Forelimb muscle (tissue), 1 donor: ENCODE measurements at places on chromosomes 11 and 22. TPM values are rescaled to one million over a fixed set of nuclear protein-coding genes. Genes with fewer than 3 reads are reported as not detected.

Gene RAG1
- 10.2 TPM for polyA plus RNA-seq

DNA sequence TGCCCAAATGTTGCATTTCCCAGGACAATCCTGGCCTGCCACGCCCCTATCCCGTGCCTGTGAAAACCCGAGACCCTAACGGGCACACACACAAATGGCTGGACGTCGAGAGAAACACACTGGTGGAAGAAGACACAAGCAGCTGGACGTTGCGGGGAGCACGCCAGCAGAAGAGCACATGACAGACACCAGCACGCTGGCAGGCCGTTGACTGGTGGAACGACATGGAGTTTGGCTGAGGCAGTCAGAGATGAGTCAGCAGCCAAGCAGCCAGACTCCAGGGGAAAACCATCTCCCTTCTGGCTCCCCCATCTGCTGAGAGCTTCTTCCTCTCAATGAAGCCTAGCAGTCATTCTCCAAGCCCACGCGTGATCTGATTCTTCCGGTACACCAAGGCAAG is 606.7 kb upstream of the LRRC4C start:
- no peak for DNase-seq

- no peak for DNase-seq
Observed at GRCh38 chr11:131486100-131486499, 115.7 kb downstream of the NTM start.

GRCh38 chr11:5131584-5132335 is 6.4 kb downstream of the OR52A5 start:
- no peak for DNase-seq

DNA sequence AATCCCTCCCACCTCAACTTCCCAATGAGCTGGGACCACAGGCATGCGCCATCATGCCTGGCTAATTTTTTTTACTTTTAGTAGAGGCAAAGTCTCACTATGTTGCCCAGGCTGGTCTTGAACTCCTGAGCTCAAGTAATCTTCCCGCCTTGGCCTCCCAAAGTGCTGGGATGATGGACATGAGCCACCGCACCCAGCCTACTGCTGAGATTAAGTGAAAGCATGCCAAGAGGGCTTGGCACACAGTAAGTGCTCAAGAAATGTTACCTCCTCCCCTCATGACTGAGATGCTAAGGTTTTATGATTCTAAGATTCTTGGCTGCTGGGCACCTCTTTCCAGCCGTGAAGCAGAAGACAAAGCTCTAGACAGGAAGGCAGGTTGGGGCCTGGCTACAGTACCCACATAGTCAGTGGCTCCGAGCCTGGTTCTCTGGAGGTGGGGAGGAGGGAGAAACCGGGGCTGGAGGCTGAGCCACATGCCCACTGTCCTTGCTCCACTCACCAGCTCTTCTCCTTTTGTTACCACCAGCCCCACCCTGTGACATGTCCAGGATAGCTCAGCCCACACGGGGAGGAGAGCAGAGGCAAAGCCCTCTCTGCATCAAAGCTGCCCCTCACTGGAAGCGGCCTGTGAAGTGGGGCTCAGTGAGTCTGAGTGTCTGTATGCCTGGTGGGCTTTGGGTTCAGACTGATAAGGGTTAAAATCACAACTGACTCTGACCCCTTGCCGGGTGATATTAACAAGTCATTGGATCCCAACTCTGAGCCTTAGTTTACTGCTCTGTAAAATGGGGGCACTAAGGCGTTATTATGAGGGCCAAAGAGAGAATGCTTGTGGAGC is 12.9 kb downstream of the ARHGEF17 start:
- DNase-seq = no peak

- DNase-seq = no peak
Observed at GRCh38 chr11:70637949-70638583, 239.7 kb downstream of the CTTN start.

GRCh38 chr11:47688111-47688510 is 27.1 kb downstream of the AGBL2 start:
- no peak for DNase-seq

Gene UCP2
- 143 TPM for polyA plus RNA-seq

- no peak for DNase-seq
Observed at GRCh38 chr22:31906569-31906968, 37.8 kb upstream of the YWHAH start.

GRCh38 chr11:20658135-20658534 is 11.3 kb upstream of the NELL1 start:
- DNase-seq = no peak

- no peak for DNase-seq
Observed at GRCh38 chr11:17748044-17748443, 13.5 kb downstream of the KCNC1 start.

Gene TTC36
- polyA plus RNA-seq = 2.4 TPM

DNA sequence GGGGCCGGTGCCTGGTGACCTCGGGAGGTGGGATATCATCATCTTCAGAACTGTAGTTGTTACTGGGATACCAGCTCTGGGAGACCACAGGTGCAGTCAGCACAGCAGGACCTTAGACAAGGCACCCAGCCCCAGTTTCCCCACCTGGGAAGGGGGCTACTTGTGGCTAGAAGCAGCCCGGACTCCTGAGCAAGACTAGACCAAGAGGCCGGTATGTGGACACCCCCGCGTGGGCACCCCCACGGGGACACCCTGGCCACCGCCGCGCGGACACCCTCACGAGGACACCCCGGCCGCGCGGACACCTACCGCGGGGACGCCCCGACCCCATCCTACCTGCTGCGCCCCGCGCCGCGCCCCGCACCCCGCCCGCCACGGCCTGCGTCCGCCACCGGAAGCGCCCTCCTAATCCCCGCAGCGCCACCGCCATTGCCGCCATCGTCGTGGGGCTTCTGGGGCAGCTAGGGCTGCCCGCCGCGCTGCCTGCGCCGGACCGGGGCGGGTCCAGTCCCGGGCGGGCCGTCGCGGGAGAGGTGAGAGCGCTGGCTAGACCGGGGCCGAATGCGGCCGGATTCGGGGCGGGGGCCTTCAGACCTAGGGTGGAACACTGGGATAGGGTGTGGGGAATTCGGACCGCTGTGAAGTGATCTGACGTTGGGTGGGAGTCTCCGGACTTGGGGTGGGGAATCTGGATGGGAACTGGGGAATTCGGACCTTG is at the start of the genes COMT and TXNRD2:
COMT (plus strand) TSS at position 408 of the 718 bp plus-strand sequence. CDS start 20,755 bp downstream, outside the sequence.
TXNRD2 (minus strand) TSS at position 454 of the 718 bp plus-strand sequence; CDS start at position 439, 15 bp downstream.
- DNase-seq = no peak

Gene OR51B4
- not detected for polyA plus RNA-seq

DNA sequence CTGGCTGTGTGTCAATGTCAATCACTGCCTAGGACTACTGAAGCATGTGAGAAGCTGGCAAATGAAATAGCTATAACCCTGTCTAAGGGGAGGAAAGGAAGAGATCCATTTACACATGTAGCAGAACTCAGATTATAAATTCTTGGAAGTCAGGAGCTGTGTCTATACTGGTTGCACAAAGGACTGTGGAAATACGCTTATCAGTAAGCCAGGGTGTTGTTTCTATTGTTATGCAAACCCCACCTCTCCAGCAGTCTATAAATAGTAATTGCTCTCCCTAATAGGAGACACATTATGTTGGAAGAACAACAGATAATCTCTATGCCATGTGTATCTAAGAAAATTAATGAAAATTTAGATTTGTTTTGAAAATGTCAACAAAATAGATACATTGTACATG is 693.4 kb upstream of the CCDC90B start:
- DNase-seq = no peak

- no peak for DNase-seq
Observed at GRCh38 chr11:790721-791564, 1.1 kb upstream of the CEND1 start.

DNA sequence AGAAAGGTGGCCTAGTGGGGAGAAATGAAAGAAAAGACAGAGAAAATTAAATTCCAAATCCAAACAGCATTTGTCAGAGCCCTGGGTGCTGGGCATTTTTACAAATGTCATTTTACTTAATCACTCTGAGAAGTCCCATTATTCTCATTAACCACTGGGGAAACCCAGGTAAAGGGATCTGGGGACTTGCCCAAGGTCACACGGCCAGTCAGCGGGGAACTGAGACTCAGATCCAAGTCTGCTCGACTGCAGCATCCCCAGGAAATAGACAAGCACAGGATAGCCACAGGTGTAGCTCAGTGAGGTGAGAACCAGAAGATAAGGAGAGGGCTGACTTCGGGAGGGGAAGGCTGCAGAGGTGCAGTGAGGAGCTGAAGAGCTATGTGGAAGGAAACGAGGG is 7.9 kb downstream of the NRXN2 start:
- no peak for DNase-seq

- no peak for DNase-seq
Observed at GRCh38 chr22:43439368-43440103, 27.7 kb downstream of the MPPED1 start.

Gene CYTH4
- polyA plus RNA-seq = 5.2 TPM

DNA sequence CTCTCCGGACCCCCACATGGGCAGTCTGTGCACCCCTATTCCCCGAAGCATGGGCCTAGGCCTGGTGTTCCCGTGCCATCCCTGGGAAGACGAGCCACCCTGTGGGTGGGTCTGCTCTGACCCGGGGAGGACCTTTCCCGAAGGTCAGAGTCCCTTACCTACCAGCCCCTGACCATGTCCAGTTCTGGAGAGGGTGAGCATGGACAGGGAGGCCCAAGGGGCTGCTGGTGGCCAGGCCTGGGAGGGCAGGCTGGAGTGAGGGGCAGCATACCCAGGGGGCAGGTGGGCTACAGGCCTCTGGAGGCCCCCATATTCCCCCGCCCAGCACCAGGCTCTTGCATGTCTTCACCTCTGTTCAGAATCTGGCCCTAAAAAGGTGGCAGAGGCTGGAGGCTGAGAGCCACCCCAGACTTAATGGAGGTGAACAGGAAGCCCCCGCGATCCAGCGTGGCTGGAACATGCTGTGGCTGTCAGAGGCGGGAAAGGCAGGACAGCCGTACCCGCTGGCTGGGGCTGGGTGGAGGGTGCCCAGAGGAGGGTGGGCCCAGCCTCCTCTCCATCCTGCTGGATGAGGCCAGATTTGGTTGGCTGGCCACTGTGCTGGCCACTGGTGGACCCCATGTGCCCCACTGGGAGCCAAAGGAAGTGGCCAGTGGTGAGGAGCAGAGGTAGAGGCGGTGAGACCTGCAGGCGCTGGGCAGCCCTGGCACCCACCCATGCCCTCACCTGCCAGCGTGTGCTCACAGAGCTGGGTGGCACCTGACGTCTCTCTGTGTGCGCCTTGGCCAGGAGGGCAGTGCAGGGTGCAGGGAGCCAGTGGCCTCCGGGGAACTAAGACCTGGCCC is 11.2 kb upstream of the SYT8 start:
- no peak for DNase-seq
